ENCODE measurements at places on chromosomes 16 and 17. TPM values are rescaled to one million over a fixed set of nuclear protein-coding genes. Genes with fewer than 3 reads are reported as not detected.

Gene INTS2
- total RNA-seq = 13.3 TPM

Gene HSPB9
- not detected for total RNA-seq

Gene C17orf50
- 0.33 TPM for total RNA-seq

Gene APOBR
- total RNA-seq = 0.06 TPM

Gene NR1D1
- total RNA-seq = 12.3 TPM

Gene ZNF652
- total RNA-seq = 7.6 TPM

Gene CD300E
- total RNA-seq = not detected
